ENCODE measurements at places on chromosomes 2 and 18.

GRCh38 chr18:37672001-37672400, 106.4 kb upstream of the CELF4 start:
- no peak for DNase-seq

GRCh38 chr2:119837350-119837749, 77.6 kb downstream of the PTPN4 start:
- no peak for DNase-seq

GRCh38 chr18:78738076-78738690, 241.4 kb upstream of the SALL3 start:
- no peak for DNase-seq

- DNase-seq, result peak; percentile 36
Measured at GRCh38 chr2:129812071-129812470, 167.4 kb upstream of the RAB6C start.

DNA sequence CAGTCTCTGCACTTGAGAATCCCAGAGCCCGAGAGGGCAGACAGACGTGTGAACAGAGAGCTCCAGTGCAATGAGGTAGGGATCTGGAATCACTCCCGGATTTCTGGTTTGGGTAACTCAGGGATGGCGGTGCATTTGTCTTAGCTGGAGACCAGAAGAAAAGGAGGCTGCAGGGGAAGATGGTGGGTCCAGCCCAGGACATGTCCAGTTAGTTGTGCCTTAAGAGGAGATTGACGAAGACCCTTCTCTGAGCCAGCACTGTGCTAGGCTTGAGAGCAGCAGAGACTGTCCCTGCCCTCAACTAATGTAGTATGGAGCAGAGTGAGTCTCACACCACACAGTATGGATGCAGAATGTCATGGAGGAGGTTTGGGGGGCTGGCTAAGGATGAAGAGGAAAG, 150.6 kb upstream of the COPS8 start:
- DNase-seq, result no peak
